ENCODE measurements at places on chromosomes 6 and 20. TPM values are rescaled to one million over a fixed set of nuclear protein-coding genes. Genes with fewer than 3 reads are reported as not detected.

PPP1R16B gene
- total RNA-seq: 4.6 TPM

IL20RA gene
- 4.6 TPM for total RNA-seq

DNA sequence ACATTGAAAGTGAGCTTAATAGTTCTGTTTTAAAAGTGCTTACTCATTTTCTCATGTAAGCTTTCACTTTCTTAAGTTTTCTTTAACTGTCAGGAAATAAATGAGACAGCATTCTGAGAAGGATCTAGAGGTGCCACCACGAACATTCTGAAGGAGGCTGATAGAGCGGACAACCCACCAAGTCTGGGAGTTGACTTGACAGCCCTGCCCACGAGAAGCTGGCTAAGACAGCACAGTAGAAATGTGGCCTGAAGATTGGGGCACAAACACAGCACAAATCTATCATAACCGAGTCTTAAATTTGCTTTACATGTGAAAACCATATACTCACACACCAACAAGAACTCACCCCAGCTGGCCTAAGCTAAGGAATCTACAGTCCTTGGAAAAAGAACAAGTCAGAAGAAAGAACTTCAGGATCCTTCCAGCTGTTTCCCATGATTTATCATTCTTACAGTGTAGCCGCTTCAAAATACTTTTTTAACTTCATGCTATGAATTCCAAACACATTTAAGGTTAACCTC is 144.2 kb upstream of the TNFAIP3 start:
- no peak for DNase-seq

VIP gene
- 1.8 TPM for total RNA-seq

GRCh38 chr6:39300739-39301138 is 13.5 kb downstream of the KCNK17 start:
- DNase-seq: no peak

BTNL2 gene
- not detected for total RNA-seq

DNA sequence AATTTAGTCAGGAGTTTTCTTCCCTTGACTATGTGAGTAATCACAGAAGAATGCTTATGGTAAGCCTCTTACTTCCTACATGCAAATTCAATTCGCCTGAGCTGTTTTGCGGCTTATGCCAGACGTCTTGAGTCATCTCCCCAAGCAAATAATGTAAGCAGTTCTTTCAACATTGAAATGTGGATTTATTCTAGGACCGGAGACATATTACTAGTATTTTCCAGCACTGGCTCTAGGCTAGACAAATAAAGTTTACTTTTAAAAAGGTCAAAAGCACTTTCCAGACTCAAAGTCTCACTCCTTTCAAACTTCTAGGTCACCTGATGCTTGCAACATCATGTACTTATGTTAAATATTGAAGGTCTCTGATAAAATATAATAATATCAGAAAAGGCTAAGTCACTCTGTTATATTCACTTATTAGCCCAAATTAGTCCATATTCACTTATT is 38.1 kb upstream of the NOX3 start:
- peak; percentile 82 for DNase-seq

DNA sequence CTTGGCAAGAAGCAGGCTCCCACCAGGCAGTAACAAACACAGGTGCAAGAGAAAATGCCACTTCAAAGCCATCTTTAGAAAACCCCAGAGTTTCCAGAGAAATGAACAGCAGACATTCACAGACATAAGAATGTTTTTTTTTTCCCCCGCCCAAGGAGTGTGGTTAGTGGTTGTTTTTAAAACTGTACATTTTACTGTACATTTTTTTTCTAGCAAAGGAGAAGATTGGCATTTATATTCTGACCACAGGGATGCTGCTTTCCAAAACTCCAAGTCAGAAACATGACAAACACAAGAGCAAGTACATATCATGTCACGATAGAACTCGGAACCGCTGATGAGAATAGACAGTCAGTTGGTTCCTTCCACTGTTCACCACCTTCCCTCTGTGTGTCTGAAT is 197.9 kb downstream of the LRFN2 start:
- DNase-seq: no peak

- DNase-seq: no peak
These were observed 569 bp upstream of the CDC5L start for GRCh38 chr6:44386929-44387345.

DNA sequence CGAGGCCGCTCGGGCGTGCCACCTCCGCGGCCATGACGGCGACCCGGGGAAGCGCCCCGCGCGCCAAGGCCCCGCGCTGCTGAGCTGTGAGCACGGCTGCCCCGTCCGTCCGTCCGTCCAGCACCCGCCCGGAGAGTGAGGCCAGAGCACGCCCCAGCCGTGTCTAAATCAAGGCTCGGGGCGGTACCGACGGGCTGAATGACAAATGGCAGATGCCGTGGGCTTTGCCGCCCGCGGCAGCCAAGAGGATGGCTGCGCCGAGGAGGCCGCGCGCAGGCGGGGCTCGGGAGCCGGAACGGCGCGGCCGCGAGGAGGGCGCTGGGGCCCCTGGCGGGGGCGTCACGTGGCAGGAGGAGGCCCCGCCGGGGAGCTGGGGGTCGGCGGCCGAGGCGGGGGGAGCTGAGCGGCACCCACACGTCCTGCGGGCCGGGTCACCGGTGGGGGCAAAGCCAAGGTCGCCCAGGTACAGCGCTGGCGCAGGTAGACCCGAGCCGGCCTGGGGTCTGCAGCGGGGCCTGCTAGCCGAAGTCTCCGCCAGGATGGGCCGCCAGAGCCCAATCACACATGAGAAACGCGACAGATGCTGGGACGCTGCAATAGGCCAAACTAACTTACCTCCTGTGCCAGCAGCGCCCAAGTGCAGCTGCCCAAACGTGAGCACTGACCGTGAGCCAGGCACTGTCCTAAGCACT is at the start of gene PLAGL1:
Gene PLAGL1, minus strand, starts transcription at position 140 of the 692 bp plus-strand sequence. CDS start 60,123 bp downstream, outside the sequence.
- DNase-seq: peak; percentile 88

GRCh38 chr6:166515072-166515810 is 71.2 kb downstream of the RAMACL start:
- no peak for DNase-seq

DNA sequence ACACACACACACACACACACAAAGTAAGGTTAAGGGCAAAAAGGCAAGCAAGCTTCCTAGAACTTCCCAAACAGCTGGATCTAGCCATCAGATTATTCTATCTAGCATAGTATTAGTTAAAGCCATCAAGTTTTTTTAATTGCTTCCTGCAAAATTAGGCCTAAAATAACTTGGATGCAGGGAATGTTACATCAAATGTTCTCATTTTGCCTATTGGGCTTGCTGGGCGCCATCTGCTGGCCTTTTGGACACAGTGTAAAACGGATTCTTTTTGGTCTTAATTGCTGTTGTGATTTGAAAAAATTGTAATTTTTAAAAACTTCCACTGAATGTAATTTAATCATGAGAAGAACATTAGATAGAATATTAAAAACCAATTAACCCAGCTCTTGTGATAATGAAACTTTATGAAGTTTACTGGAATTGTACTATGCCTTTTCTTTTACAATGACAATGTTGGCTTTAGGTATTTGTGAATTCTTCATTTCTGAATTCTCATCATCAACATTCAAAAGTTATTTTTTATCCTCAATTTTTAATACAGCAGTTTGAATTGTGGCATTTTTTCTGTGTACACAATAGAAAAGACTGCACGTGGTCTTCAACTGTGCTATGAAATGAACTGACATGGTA is 6.8 kb downstream of the MKKS start:
- peak; percentile 80 for DNase-seq

- DNase-seq: peak; percentile 28
These were observed 30.5 kb upstream of the SMIM8 start for GRCh38 chr6:87291883-87292282.

DNA sequence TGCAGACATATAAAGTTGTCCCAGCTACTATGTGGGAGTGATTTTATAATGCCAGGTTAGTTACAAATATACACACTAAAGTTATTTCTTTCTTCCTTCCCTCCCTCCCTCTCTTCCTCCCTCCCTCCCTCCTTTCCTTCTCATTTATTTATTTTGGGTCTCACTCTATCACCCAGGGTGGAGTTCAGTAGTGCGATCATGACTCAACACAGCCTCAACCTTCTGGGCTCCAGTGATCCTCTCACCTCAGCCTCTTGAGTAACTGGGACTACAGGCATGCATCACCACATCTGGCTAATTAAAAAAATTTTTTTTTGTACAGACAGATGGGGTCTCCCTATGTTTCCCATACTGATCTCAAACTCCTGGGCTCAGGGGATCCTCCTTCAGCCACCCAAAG is 59.2 kb downstream of the PHF20 start:
- DNase-seq: no peak

- DNase-seq: peak; percentile 96
These were observed at the start of gene BLCAP for GRCh38 chr20:37527638-37528445. TSS of gene BLCAP (minus strand) at chr20:37527876. CDS start at chr20:37519174, 8,702 bp downstream.

DNA sequence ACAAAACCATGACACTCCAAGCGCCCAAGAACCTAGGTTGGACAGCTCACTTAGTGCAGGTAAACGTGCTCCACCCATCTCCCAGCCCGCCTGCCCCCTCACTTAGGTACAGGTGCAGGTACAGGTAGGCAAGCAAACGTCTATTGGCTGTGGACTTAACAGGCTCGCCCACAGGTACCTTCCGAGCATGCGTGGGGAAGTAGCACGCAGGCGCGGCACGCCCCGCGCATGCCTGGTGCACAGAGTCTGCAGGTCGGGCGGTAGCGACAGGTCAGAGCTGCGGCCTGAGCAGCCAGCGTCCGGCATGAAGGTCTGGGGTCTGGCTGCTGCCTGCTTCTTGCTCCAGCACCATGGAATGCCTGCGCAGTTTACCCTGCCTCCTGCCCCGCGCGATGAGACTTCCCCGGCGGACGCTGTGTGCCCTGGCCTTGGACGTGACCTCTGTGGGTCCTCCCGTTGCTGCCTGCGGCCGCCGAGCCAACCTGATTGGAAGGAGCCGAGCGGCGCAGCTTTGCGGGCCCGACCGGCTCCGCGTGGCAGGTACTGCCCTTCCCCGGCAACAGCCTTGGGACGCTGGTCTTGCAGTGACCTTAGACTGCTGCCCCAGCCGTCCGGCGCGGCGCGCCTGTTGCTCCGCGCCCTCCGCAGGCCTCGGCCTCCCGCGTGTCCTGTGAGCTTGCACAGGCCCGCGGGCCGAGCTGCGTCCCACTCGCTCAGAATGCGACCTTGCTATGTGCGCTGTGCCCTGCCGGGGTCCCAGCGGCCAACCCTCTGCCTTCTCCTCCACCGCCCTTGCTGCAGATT is at the start of gene MRS2:
Gene MRS2, plus strand, starts transcription at position 240 of the 804 bp plus-strand sequence. Its CDS starts 111 bp downstream, at position 351.
- peak; percentile 92 for DNase-seq

OPN5 gene
- total RNA-seq: not detected

DNA sequence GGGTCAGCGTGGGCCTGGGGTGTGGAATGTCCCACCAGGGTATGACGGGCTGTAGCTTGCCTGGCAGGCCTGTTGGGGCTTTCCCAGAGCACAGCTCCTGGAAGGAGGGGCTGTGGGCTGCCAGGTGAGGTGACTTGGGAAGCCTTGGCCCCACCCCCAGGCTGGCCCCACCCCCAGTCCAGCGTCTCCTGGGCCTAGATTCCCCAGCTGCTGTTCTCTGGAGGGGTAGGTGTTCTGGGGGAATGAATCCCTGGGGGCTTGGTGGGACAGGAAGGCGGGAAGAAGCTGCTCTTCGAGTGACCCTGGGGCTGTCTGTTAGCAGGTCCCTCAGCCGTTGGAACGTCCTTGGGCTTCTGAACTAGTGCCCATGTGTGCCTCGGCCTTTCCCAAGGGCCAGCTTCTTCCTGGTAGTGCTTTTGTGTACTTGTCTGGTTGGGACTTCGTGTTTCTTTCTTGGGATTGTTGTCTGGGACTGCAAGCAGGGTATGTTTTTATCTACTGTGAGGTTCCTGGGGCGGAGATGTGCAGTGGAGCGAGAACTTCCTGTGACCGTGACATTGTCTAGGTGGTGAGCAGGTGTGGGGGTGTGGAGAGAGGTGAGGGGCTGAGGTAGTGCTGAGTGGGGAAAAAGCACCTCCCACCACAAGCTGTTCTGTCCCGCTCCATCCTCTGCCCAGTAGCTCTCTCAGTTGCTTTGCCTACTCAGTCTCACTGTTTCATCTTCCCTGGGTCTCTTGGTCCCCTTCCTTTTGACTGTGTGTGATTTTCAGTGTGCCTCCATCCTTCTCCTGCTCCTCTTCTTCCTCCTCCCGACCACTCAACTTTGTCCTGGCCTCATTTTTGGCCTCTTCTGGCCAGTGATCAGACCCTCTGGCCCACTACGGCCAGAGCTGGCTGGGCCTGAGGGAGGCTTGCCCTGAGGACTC is 1.3 kb upstream of the DDR1 start:
- peak; percentile 74 for DNase-seq

- DNase-seq: no peak
These were observed 242.5 kb downstream of the LRFN2 start for GRCh38 chr6:40344566-40345167.

GRCh38 chr6:117482240-117483003 is at the start of gene DCBLD1:
TSS of gene DCBLD1 (plus strand) at chr6:117482674. CDS start at chr6:117482782, 108 bp downstream.
- peak; percentile 79 for DNase-seq

DNA sequence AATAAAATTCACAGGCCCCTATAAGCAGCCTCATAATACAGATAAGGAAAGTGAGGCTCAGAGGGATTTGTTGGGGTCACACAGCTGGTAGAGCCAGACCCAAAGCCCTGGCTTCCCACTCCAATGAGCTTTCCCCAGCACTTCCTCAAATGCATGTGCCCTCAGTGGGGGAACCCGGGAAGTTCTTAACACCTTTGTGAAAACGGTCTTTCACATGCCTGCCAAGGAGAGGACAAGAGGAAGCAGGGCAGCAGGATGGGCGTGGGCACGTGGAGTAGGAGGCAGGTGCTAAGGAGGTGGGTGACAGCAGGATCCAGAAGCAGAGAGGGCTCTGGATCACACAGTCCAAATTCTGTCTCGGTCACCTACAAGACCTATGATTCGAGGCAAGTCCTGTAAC is 598 bp downstream of the PI16 start:
- no peak for DNase-seq

EYS gene
- total RNA-seq: 1.0 TPM

SDC4 gene
- total RNA-seq: 26.9 TPM

DNA sequence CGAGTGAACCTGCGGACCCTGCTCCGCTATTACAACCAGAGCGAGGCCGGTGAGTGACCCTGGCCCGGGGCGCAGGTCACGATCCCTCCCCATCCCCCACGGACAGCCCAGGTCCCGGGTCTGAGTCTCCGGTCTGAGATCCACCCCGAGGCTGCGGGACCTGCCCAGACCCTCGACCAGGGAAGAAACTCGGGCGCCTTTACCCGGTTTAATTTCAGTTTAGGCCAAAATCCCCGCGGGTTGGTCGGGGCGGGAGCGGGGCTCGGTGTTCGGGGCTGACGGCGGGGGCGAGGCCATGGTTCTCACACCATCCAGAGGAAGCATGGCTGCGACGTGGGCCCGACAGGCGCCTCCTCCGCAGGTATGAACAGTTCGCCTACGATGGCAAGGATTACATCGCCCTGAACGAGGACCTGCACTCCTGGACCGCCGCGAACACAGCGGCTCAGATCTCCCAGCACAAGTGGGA is 46.9 kb upstream of the TRIM26 start:
- DNase-seq: peak; percentile 6

GRCh38 chr6:30643656-30644055 is 3.3 kb upstream of the C6orf136 start:
- no peak for DNase-seq
